ENCODE measurements at places on chromosomes 7 and 10. TPM values are rescaled to one million over a fixed set of nuclear protein-coding genes. Genes with fewer than 3 reads are reported as not detected.

DNA sequence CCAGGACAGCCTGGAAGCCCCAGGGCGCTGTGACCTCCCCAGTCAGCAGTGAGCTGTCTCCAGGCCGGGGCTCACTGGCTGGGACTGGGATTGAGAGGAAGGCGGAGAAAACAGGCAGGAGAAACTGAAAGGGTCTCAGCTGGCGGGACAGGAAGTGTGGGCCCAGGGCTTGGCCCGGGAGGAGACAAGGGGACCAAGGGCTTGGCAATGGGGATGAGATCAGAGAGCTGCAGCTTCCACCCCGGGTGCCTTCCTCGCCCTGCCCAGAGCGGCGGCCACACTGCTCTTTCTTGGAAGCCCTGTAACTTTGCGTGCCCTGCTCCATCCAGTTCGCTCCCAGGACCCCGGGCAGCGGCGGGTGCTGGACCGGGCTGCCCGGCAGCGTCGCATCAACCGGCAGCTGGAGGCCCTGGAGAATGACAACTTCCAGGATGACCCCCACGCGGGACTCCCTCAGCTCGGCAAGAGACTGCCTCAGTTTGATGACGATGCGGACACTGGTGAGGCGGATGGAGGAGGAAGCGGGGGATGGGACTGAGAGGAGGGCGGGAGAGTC lies 4.4 kb downstream of the ZNHIT1 start:
- no peak for DNase-seq

AFAP1L2 gene
- 20.0 TPM for total RNA-seq

DNA sequence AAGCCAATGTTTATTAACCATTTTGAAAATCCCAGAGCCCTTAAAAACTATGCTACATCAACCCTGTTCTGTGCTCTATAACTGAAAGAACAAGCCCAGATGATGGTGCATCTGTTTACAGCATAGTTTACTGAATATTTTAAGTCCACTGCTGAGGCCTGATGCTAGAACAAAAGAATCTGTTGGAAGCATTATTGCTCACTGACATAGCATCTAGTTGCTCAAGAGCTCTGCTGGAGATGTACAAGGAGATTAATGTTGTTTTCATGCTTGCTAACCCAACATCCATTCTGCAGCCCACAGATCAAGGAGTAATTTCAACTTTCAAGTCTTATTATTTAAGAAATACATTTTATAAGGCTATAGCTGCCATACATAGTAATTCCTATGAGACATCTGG lies 181.3 kb upstream of the FEZF1 start:
- no peak for DNase-seq

GRCh38 chr7:18583305-18583704 lies 87.8 kb downstream of the HDAC9 start:
- no peak for DNase-seq

GRCh38 chr7:157715071-157715937 lies 378.5 kb downstream of the DNAJB6 start:
- peak; percentile 35 for DNase-seq

DNA sequence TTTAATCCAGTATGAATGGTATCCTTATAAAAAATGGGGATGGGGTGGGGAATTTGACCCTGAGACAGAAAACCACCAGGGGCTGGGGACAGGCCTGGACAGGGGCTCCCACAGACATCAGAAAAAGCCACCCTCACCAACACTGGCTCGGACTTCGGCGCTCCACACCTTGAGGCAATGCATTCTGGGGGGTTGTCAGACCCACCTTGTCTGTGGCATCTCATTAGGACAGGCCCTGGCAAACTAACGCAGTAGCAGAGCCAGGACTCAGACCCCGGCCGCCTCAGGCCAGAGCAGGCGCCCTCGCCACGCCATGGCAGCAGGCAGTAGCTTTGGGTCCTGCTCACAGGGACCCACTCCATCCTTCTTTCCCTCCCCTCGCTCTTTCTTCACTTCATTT lies 160.1 kb downstream of the CCDC3 start:
- DNase-seq: no peak

ZKSCAN1 gene
- total RNA-seq: 52.4 TPM

GRCh38 chr7:116455499-116455898 lies 44.0 kb upstream of the CAV2 start:
- no peak for DNase-seq

GRCh38 chr7:44388089-44388970 lies 62.9 kb upstream of the CAMK2B start:
- no peak for DNase-seq

TMEM213 gene
- total RNA-seq: 2.3 TPM

PNLIP gene
- total RNA-seq: not detected

DNA sequence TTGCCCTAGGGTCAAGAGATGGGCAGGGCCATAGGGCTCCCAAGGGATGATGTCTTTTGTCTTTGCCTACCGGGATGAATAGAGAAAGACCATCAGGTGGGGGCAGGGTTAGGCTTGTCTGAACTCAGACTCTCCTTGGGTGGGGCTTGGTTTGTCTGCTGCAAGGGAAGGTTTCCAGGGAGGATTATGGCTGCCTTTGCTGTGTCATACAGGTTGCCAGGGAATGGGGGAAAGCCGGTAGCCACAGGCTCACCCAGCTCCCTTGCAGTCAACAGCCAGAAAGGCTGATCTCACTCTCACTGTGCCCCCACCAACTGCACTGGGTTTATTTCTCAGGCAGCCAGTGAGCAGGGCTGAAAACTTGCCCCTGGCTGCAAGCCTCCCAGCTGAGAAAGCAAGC lies 253.2 kb downstream of the POLR1F start:
- no peak for DNase-seq

DNA sequence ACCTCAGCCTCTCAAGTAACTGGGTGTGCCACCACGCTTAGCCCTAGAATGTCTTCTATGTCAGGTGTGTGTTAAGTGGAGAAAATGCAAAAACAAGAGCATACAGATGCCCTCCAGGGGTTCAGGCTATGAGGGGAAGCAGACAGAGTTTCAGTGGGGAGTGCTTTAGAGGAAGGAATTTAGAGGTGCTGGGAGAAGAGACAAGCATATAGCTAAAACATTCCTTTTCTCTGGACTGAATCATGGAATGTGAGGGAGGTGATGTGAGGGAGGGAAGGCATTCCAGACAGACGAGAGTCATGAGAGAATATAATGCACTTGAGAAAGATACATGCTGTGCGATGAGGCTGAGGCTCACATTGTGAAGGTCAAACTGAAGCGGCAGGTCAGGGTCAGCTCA lies 6.6 kb upstream of the ZNF786 start:
- no peak for DNase-seq

GRCh38 chr10:98361131-98362025 lies 53.6 kb downstream of the PYROXD2 start:
- DNase-seq: peak; percentile 90

GRCh38 chr10:119253433-119254174 lies 46.2 kb downstream of the GRK5 start:
- no peak for DNase-seq

TAS2R5 gene
- 10.8 TPM for total RNA-seq

CYREN gene
- total RNA-seq: 41.6 TPM

DNA sequence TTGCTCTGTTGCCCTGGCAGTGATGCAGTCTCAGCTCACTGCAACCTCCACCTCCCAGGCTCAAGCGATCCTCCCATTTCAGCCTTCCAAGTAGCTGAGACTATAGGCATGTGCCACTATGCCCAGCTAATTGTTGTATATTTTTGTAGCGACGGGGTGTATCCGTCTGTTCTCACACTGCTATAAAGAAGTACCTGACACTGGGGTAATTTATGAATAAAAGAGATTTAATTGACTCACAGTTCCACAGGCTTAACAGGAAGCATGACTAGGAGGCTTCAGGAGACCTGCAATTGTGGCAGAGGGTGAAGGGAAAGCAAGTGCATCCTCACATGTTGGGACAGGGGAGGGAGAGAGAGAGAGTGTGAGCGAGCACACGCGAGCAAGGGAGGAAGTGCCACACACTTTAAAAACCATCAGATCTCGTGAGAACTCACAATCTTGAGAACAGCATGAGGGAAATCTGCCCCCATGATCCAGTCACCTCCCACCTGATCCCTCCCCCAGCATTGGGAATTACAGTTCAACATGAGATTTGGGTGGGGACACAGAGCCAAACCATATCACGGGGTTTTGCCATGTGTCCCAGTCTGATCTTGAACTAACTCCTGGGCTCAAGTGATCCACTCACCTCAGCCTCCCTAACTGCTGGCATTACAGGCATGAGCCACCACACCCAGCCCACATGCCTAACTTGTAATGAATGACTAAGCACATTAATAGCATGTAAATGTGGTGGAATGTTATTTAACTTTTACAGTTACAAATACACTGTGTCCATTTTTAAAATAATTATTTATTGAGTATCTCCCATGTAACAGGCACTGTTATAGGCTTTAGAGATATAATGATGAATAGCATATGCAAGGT lies 65.5 kb downstream of the RALA start:
- DNase-seq: no peak

ACTR3C gene
- total RNA-seq: 5.0 TPM

DNA sequence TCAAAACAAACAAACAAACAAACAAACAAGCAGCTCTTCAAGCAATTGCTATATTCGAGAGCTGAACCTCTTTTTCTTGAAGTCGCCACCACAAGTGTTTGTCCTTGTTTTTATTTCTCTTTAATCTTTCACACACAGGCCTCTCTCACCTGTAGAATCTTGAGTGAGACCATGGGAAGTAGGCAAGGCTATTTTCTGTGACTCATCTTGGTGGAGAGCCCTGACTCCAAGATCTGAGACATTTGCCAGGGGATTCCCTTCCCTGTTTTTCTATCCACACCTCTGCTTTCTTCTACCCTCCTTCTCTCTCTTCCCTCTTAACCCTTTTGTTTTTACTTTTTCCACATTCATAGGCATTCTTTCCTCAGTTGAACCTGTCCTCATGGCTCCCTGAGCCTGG lies 8.0 kb upstream of the TAS2R60 start:
- DNase-seq: no peak

GJD4 gene
- not detected for total RNA-seq

GRCh38 chr7:43583424-43584194 lies 701 bp downstream of the STK17A start:
- peak; percentile 56 for DNase-seq

DNA sequence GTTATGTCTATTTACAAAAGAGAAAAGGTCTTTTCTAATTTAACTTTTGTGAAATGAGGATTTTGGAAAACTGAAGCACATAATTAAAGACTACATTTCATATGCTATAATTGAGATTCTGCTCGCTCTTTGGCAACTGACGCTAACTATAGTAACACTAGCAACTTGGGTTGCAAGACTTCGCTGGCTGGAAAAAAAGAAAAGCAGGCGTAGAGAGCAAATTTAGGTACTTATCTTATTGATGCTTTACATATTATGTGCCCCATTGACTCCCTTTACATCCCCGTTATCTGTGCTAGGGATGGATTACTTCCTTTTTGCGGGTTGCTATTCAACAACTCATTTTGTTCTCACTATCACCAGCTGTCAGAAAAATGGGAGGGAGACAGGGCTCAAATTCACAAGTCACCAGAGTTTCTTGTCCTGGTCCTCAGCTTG lies 10.5 kb downstream of the SEMA3C start:
- DNase-seq: no peak

DNA sequence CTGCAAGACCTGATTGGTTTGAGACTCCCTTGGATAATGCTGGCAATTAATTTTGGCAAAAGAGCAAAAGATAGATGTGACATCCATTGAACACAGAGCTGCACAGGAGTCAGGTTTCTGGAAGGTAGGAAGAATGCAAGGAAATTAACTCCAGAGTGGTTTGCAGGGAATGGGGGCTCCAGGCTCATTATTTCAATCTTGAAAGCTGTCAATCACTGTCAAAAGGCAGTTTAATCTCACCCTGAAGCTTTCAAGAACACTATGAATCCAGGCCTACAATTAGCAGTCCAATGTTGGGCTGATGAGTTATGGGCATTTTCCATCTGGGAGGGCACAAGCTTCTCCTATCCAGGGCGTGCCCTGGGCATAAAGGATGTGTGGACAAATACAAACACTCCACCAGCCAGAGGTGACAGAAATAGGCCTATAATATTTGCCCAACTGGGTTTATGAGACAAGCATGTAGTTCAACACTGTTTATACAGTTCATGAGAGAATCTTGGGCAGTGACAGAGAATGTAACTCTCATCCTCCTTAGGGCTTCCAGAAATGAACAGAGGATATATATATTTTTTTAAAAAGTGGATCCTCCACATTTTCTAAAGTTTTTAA lies 80.5 kb downstream of the KCNMA1 start:
- DNase-seq: no peak

- DNase-seq: no peak
These were observed 62.9 kb upstream of the MXI1 start for GRCh38 chr10:110144507-110144906.

DNA sequence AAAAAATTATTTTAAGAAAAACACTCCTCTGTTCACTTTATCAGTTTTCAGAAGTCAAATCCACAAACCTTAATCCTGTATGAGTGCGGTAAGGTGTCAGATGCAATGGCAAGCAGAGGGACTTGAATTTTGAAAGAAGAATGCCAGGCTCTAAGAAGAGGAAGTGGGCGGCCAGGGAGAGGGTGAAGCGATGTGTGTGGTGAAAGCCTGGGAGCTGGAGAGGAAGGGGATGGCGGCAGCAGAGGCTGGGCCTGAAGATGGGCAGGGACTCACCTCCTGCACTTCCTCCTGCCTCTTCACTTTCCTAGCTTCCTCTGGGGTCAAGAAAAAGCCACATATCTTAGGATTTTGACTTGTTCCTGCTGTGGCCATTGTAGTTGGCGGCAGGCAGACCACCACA lies 609.6 kb downstream of the PARD3 start:
- no peak for DNase-seq

DNA sequence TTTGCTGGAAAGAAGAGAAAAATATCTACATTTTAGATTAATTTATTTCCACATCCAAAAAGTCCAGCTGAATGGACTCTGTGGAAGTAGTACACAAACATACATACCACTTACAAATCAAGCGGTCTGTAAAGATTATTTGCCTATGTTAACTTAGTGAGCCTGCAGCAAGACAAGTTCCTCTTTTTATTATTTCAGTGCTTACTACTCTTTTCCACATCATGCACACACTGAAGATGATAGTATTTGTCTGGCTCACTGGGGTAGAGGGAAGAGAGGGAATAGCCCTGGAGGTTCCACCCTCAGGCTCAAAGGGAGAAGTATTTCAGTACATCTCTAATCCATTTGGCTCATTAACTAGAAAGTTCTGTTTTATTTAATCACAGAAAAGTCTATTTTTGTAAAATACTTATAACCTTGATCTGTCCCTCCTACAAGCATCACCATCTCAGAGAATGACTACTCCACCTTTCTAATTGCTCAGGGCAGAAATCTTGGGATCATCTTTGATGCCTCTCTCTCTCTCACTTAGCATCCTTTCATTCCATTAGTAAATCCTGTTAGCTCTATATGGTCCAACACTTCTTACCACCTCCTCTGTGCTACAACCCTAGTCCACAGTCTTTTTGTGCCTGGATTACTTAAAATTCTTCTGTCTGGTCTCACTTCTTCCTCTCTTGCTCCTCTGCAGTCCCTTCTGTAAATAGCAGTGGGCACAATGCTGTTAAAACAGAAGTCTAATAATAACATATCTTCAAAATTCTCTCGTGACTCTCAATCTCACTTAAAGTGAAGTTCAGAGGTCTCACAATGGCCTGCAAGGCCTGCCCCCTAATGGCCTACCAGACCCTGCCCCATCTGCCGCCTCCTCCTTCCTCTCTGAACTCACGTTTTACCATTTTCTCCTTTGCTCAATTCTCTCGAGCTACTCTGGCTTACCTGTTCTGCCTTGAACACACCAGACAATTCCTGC lies 64.3 kb upstream of the CCDC6 start:
- no peak for DNase-seq

ARID5B gene
- total RNA-seq: 166 TPM

Data from breast epithelium (tissue), 4 donors.